ENCODE measurements at places on chromosomes 5 and 9. TPM values are rescaled to one million over a fixed set of nuclear protein-coding genes. Genes with fewer than 3 reads are reported as not detected.

DNA sequence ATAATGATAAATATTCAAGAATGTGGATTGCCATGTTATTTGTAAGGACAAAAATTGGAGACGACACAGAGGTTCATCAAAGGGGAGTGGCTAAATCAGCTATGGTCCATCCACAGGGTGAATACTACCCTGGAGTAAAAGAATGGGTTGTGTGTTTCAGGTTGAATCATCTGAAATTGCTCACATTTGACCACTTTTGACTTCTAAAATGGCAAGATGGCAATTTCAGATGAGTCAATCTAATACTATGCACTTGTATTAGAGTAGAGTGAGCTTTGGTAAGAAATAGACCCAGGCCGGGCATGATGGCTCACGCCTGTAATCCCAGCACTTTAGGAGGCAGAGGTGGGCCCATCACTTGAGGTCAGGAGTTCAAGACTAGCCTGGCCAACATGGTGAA lies 131.8 kb downstream of the GAPVD1 start:
- no peak for DNase-seq

CCL27 gene
- 0.50 TPM for total RNA-seq

- DNase-seq = no peak
Measured at GRCh38 chr9:35868933-35869332, 1.3 kb downstream of the OR13J1 start.

DNA sequence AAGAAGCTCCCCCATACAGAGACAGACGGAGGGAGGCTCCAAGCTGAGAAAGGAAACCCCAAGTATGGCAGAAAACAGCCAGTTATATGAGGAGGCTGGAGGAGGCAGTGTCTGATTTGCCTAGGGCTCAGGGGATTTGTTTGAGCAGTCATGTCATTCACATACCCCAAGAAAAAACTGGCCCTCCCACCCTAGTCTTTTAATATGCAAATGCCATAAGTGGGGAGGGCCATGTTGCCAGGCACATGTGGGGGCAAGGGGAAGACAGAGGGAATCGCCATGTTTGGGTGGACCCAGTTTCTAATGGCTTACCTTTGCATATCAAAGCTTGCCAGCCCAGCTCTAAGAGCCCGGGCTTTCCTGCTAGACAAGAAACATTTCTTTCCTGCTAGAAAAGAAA lies 1163.8 kb downstream of the TAF11L14 start:
- DNase-seq = no peak

DNA sequence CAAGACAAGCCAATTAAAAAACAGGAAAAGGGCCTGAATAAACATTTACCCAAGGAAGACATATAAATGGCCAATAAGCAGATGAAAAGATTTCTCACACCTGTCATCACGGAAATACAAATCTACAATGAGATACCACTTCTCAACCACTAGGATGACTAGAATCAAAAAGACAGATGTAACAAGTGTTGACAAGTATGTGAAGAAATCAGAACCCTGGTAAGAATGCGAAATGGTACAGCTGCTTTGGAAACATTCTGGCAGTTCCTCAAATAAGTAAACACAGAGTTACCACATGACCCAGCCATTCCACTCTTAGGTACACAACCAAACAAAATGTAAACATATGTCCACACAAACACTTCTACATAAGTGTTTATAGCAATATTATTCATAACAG lies 32.5 kb downstream of the LEAP2 start:
- DNase-seq = no peak

DNA sequence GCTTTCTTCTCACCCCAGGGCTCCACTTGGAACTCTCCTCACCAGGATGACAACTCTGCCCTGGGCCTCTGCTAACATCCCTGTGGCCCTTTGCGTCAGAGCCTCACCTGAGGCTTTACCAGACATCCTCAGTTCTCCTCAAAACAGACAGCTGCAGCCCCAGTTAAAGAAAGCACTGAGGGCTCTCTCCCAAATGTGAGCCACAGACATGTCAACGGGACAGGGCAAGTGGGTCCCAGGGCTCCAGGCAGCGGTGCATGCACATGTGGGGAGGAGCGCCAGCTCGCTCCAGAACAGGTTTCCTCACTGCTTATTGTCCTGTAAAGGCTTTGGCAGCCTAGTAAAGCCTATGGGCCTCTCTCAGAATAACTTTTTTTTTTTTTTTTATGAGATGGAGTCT lies 37.3 kb downstream of the IPPK start:
- DNase-seq = no peak

GADD45G gene
- total RNA-seq = 11.1 TPM

- DNase-seq = no peak
Measured at GRCh38 chr5:56498759-56499395, 265.7 kb upstream of the ANKRD55 start.

GRCh38 chr5:116378007-116378776 lies 196.4 kb downstream of the SEMA6A start:
- no peak for DNase-seq

DNA sequence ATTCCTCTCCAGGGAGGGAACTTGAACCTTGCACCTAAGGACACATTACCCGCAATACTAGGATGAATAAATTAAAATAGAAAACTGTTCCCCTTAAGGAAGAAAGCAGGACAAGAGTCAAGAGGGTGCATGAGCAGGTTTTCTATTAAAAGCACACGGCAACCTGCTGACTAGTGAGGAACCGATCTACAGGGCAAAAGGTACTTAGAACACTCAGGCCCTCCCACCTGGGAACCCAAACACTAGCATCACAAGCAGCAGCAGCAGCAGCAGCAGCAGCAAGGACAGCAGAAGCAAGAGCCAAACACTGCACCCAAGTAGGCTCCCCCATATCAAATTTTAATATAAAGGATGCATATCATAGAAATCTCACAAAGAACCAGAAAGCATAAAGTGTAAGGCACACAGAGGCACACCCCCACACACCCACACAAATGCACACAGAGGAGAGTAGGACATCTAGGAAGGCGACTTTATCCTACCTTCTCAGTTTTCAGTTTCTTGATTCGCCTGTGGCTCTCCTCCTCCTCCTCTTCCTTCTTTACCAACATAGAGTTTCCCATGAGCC lies 2.8 kb downstream of the ZNF608 start:
- no peak for DNase-seq

- DNase-seq = no peak
Measured at GRCh38 chr9:92512622-92513021, 23.2 kb downstream of the ECM2 start.

- no peak for DNase-seq
Measured at GRCh38 chr5:176734756-176735342, 75.5 kb upstream of the UNC5A start.

DNA sequence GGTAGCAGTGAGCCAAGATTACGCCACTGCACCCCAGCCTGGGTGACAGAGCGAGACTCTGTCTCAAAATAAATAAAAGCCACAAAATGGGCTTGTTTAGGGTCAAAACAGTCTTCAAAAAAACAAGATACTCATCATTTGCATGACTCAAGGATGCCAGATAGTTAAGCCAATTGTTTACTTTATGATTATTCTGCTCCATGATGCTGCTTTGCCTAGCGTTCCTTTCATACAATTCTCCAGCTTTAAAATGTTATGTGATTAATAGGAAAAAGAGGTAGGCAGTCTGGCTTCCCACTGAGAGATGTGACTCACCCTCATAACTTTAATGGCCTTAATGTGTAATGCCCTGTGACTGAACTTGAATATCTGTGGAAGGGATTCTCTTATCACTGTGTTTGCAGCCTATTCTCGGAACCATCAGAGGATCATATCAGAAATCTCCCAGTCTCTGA lies 364.6 kb upstream of the TRPC7 start:
- no peak for DNase-seq

GRCh38 chr5:167797933-167798332 lies 493.5 kb upstream of the WWC1 start:
- no peak for DNase-seq

HACD4 gene
- 0.23 TPM for total RNA-seq

- DNase-seq = no peak
Measured at GRCh38 chr9:93976081-93976480, 20.9 kb upstream of the BARX1 start.

DOCK8 gene
- total RNA-seq = 2.8 TPM

GRCh38 chr9:136725612-136726011 lies 13.2 kb downstream of the DIPK1B start:
- DNase-seq = no peak

- peak; percentile 42 for DNase-seq
Measured at GRCh38 chr9:133968428-133968827, 23.7 kb downstream of the VAV2 start.

GRCh38 chr9:124020520-124021384 lies 9.2 kb downstream of the LHX2 start:
- no peak for DNase-seq

DNA sequence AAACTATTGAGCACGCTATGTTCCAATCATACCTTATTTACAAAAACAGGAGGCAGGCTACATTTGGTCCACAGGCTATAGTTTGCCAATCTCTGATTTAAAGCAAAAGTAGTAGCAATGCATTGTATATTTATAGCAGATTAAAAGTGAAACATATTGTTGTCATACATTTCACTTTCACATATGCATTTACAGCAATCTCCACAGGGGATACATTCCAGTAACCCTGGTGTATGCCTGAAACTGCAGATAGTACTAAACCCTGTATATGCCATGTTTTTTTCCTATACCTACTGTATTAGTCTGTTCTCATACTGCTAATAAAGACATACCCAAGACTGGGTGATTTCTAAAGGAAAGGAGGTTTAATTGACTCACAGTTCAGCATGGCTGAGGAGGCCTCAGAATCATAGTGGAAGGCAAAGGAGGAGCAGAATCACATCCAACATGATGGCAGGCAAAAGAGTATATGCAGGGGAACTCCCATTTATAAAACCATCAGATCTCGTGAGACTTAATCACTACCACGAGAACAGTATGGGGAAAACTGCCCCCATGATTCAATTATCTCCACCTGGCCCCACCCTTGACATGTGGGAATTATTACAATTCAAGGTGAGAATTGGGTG lies 5.9 kb upstream of the CSF1R start:
- no peak for DNase-seq

- no peak for DNase-seq
Measured at GRCh38 chr9:112487799-112488340, 1.2 kb downstream of the KIAA1958 start.

GRCh38 chr5:154209591-154210081 lies 19.1 kb downstream of the GALNT10 start:
- no peak for DNase-seq

DNA sequence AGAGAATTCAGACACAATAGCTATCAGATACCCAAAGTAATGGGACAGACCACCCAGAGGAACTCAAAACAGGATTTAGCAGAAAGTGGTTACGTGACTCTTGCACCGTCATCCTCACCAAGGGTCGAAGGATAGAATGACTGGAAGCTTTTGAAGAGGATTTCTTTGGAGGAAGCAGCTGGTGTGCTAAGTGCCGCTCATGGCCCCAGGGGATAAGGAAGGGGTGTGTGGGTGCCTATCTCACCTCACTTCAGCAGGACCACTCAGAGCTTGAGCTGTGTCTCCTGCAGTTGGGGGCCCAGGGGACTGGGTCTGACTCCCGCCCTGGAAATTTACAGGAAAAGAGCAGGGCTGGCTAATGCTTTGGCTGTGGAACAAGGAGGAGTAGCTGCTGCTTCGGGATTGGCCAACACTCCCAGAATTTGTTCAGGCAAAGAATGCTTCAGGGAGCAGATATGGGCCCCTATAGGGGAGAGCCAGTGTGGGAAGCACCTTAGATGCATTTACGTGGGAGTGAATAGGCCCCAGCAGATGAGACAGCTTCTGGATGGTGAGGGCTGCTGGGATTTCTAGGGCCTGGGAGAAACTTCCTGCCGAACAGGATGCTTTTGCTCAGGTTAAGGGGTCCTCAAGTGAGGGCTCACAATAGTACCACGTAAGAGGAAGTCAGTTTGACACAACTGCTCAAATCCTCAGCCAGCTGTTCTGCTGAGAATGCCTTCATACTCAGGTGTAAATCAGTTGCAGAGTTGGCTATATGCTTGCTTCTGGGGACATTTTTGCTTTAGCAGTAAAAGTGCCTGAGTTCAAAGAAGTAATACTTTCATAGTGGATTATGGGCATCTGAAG lies 29.1 kb upstream of the TOMM5 start:
- no peak for DNase-seq

OLFML2A gene
- total RNA-seq = 7.1 TPM

TAF11L5 gene
- not detected for total RNA-seq

GRCh38 chr9:126752376-126752775 lies 52.5 kb upstream of the ZBTB43 start:
- no peak for DNase-seq

GAPT gene
- total RNA-seq = 0.44 TPM

DNA sequence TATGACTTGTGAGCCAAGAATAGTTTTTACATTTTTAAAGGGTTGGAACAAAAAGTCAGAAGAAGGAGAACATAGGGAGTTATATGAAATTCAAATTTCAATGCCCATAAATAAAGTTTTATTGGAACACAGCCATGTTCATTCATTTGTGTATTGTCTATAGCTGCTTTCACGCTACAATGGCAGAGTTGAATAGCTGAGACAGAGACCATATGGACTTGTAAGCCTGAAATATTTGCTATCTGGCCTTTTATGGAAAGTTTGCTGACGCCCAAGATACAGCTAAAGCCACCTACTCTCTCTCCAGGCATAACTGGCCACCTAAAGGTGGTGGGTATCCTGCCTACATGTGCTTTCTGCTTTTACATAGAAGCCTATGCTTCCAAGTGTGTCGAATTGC lies 10.9 kb downstream of the DAB2IP start:
- no peak for DNase-seq

- no peak for DNase-seq
Measured at GRCh38 chr5:129438322-129438721, 21.8 kb upstream of the ADAMTS19 start.

- DNase-seq = no peak
Measured at GRCh38 chr9:129988607-129989361, 54.2 kb downstream of the FNBP1 start.
